ENCODE measurements at places on chromosomes 7 and 10.

DNA sequence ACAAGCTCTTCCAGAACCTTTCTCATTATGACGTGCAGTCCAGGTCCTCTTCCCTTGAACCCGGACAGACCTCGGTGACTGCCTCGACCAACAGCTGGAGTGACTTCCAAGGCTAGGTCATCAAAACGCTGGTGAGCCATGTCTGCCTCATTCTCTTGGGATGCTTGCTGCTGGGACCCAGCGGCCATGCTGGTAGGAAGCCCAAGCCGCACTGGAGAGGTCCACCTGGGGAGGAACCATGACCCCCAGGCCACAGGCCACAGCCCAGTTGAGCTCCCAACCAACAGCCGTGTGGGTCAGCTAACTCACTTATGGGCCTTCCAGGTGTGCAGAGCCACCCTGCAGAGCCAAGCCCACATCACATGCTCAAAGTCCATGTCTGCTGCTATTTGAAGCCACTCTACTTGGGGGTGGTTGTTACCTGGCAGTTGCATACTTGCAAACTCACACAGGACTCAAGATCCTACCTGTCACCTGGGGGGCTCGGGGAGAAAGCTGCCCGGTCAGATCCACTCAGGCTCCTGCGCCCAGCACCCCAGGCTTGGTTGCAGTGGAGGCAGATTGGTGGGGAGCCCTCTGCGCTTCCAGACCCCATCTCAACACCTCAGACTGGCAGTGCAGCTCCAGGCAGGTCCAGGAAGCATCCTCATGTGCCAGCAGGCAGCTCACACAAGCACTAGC, 57.0 kb downstream of the MICALL2 start:
- no peak for DNase-seq

- DNase-seq, result no peak
Measured at GRCh38 chr10:123086281-123086680, 49.5 kb upstream of the HMX3 start.

DNA sequence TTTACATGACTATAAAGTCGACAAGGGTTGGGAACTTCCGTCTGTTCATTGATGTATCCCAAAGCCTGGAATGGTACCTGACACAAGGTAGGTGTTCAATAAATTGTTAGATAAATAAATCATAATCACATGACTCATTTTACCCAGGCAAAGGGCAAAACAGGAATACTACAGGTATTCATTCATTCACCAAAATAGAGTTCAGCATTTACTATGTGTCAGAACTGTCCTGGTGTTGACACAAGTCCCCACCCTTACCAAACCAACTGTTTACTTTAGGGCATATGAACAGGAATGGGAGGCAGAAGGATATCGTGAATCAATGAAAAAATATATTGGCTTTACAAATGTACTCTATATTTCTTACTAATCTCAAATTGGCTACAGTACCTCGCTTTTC, 666 bp upstream of the YAE1 start:
- DNase-seq, result no peak

DNA sequence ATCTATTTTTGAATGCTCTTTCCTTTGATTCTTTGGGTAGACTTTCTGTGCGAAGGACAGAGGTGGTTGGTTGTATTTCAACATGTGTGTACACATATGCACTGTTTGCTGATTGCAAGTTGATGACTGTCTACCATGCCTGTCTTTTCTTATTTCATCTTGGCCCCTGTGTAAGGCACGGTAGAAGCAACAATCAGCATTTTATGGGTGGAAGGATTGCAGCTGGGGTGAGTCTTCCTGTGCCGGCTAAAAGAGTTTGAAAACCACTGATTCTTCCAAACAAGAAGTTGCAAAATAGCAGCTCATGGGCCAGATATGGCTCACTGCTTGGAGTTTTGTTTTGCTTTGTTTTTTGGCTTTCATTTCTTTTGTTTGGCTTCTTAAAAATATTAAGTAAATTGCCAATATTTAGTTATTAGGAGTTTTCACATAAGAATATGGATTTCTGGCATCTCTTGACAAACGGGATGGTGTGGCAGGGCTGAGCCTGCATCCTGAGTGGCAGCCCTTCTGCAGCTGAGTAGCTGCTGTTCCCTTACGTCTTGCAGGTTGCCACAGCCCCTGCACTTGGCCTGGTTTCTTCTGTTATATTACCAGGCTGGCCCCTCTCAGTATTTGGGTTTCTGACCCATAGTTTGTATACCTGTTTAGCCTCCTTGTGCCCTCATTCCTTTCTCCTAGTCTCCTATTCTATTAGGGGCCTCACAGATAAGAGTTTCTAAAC, 7.2 kb downstream of the ZNF862 start:
- DNase-seq, result no peak

GRCh38 chr7:69708857-69709256, 110.6 kb downstream of the AUTS2 start:
- no peak for DNase-seq

- peak; percentile 54 for DNase-seq
Measured at GRCh38 chr7:115618676-115619075, 411.9 kb downstream of the TFEC start.

DNA sequence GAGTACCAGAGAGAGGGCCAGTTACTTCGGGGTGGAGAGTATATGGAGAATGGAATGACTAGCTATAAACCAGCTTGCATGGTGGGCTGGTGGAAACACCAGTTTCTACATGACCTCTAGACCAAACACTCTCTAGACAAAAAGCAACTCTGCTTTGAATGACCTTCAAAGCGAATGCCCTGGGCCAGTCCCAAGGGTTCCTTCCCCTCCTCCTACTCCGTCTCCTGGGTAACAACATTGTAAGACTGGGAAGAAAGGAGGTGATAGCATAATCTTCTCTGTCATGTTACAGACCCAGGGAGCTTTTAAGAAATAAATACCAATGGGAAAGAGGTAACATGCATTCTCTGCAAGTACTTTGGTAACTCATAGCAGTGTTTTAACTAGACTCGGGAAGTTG, 7.4 kb downstream of the HK1 start:
- DNase-seq, result no peak

DNA sequence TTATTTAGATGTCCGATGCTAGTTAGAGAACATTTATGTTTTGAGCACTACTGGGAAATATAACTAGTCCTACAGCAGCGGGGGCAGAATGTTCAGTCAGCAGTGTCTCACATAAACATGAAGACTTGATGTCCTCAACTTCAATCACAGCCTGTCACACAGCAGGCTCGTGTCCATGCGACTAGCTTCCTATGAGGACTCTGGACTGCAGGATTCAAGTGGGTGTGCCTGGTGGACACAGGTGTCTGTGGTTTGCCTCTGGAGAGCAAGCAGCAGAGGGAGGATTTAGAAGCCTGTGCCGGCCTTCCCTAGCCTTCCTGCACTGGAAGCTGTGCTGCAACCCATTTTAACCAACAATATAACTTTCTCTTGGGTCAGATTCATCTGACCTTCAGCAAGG, 30.0 kb upstream of the LANCL2 start:
- no peak for DNase-seq

DNA sequence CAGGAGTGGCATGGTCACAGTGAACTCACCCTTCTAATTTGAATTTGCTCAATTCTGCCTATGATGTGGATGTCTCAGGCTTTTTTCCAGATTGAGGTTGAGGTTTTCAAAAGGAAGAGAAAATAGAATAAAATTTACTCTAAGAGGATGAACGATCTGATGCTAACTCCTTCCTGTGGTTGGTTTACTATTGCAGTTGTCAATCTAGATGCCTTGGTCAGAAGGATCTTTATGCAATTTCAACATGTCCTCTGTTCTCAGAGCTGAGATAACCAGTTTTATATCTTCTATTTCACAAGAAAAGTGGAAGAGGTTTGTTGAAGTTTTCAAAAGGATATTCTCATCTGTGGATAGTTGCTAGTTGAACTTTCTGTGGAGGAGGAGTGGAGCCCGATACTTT, 150.7 kb upstream of the WDR11 start:
- no peak for DNase-seq

DNA sequence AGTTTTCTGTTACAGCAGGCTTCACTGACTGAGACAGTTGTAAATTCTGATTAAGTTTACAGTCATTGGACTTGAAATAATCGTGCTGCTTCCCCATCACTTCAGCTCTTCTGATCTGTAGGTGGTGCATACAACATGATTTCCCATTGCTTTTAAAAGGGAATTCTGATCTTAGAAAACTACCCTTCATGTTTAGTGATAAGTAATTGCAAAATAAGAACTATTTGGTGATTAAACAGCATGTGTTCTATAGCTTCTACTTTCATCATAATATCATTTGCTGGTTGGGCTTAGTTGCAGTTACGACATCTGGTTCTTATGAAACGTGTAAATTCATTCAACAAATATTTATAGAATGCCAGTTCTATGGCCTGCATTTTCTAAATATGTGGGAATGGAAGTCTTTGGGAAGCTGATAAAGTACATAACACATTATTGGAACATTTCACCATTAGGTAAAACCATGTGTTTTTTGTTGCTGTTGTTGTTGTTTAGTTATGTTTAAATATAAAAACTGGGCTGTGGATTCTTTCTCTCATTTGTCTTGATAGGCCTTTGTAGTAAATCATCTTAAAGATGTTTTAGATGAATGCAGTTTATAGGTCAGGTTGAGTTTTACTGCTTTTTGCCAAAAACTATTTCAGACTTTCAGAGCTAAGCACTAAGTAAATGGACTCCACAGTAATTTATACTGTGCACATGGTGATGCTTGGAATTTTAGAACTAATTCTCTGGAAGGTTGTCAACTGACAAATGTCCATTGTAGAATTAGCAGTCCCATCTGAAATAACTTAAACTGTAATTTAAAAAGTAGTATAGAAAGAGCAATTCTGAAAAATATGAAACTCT, 13.1 kb downstream of the GNAI1 start:
- peak; percentile 51 for DNase-seq

DNA sequence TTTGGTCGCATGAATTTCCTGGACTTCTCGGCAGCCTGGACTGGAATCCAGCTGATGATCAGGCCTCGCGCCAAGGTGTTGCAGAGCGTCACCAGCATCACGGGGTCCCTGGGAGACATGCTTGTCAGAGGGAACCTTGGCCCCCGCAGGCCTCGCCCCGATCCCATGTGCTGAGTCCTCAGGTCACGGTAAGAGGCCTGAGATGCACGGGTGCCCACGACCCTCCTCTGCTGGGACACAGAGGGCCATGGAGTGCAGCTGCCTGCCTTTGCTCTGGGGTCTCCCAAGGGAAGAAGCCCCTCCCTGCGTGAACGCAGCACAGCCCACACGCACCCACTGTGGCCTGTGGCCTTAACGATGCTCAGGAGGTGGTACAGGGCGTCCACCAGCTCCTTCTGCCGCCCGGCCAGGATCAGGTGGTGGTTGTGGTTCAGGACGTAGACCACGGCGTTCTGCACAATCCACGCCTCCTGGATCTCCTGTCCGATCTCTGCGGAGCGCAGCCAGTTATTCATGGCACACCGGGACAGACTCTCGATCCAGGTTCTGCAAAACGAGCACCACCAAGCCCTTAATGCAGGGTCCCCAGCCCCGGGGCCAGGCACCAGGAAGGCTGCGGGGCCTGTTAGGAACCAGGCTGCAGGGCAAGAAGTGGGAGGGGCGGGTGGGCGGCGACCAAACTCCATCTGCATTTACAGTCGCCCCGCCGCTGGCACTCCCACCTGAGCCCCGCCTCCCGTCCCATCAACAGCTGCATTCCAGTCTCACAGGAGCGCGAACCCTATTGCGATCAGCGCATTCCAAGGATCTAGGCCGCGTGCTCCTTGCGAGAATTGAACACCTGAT, 29.4 kb downstream of the CFAP46 start:
- no peak for DNase-seq

DNA sequence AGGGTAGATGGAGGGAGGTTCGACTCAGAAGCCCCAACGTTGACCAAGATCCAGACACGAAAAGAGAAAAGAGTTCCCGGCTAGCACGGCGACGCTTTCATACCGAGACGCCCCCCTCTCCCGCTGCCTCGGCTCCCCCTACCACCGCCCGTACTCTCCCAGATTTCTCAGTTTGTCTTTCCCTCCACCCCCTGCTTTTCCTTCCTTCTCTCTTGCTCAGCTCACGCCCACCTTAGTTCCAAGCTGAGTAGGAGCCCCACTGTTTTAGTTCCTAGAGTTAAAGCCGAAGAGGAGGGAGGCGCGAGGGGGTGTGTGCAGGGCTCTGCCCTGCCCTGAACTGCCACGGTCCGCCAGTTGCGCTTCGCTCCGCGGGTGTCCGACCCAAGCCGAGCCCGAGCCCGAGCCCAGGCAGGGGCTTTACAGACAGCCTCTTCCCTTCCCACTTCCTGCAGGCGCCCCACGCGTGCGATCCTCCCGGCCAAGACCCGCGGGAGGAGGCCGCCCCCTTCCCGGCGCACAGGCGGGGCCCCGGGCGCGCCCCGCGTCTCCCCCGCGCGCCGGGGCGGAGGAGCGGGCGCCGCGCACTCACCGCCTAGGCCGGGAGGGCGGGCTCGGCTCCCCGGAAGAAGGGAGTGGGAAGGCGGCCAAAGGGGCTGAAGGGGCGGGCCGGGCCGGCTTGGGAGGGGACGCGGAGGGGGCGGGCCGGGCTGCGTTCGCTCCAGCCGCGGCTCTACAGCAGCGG, at the start of gene EPHB6:
Gene EPHB6 (plus strand): TSS at position 705 of the 742 bp plus-strand sequence. CDS start 8,152 bp downstream, outside the sequence.
- peak; percentile 46 for DNase-seq

DNA sequence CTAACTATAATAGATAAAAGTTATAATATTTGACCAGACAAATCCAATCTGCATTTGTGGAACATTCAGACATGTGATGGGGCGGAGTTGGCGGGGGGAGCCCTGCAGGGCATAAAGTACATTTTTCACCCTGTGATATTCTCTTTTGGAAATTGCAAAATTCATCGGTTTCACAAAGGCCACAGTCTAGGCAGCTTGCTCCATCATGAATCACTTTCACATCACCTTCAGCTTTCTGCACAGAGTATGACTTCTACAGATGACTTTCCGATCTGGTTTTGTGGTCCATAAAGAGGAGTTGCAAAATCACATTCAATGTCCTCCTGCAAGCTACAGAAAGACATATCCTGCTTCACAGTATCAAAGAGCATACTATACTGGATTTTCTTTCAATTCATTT, 51.4 kb upstream of the APBB1IP start:
- DNase-seq, result no peak
